AG09309 (cell line): ENCODE measurements at places on chromosomes 16 and 17.

DNA sequence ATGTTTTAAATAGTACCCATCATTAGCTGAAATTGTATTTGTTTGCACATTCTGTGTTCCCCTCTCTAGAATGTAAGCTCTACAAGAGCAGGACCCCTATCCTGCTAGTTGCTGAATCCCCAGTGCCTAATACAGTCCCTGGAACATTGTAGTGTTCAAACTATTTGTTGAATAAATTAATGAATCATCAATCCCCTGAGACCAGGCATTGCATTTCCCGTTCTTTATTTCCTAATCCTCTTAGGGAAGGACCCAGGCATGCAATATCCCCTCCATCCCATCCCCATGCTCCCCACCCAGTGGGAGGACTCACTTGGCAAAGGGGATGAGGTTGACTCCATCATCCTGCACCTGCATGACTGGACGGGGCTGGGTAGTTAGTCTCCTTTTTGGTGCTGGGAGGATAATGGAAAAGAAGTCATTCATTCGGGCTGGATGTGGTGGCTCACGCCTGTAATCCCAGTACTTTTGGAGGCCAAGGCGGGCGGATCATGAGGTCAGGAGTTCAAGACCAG is 3.2 kb downstream of the INCA1 start:
- DNase-seq, result no peak

DNA sequence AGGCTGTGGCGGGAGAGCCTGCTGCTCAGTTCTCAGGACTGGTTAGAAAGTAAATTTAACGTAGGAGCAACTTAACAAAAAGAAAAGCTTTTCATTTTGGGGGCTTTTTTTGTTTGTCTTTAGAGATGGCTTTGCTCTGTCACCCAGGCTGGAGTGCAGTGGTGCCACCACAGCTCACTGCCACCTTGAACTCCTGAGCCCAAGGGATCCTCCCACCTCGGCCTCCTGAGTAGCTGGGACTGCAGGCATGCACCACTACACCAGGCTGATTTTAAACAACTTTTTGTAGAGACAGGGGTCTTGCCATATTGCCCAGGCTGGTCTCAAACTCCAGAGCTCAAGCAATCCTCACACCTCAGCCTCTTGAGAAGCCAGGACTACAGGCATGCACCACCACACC is 205.0 kb downstream of the RPTOR start:
- no peak for DNase-seq

DNA sequence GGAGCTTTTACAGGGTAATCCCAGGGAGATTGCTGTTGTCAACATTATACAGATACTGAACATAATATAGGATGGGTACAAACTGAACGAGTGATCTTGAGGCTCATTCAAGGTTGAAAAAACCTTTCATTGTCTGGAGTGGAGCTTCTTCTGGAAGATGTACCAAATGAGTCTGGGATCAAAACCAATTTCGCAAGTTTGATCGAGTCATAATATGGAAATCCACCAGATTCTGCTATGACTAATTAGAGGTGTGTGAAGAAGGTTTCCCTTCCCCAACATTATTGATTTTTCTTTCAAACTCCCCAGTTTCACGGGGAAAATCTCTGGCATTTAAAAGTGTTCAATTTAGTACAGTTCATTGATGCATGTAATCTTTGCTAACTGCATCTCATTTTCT is 324.1 kb downstream of the ZFHX3 start:
- no peak for DNase-seq

GRCh38 chr17:12917399-12917798 is 100.4 kb downstream of the ELAC2 start:
- no peak for DNase-seq

GRCh38 chr16:14455573-14455972 is 174.5 kb downstream of the PARN start:
- DNase-seq, result no peak

- DNase-seq, result no peak
Measured at GRCh38 chr17:48612456-48612853, 1.6 kb upstream of the HOXB7 start.

GRCh38 chr17:63701868-63702720 is 2.2 kb upstream of the LIMD2 start:
- DNase-seq, result no peak

- no peak for DNase-seq
Measured at GRCh38 chr17:65800655-65801054, 239.2 kb upstream of the AXIN2 start.

GRCh38 chr16:12021578-12022253 is 45.2 kb downstream of the SNX29 start:
- DNase-seq, result no peak

- no peak for DNase-seq
Measured at GRCh38 chr16:57477531-57478202, 8.6 kb downstream of the DOK4 start.

DNA sequence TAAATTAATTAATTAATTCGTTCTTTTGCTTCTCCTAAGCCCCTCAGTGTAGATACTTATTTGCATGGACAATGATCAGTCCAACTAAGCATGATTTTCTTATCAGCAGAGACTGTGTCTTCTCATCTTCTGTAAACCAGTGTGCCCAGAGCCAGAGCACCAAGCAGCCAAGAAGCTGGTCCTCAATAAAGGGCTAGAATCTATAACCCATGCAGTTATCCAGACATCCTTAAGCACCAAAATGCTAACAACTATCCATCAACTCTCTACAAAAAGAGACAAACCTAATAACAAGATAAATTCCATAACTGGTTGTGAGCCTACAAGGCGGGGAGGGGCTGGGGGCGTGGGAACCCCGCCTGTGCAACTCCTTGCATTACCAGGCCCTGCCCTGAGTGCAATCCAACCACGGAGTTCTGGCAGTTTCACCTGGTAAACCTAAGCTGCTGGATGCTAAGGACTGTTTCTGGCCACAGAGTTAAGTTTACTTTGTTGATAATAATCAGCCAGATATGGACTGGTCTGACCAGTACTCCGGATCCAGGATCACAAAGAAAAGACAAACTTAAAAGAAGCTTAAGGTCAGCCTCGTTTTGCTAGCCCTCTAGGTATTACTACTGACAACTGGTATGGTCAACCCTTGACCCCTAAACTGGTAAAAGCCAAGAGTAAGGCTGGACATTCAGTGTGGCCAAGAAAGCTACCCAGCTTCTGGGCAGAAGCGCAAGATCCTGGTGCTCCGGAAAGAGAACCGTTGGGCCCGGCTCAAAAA is 51.5 kb downstream of the ZFHX3 start:
- no peak for DNase-seq
